Osteocyte (in vitro differentiated cells): ENCODE measurements at places on chromosomes 3 and 15.

- no peak for DNase-seq
Observed at GRCh38 chr15:71444032-71444810, 328.9 kb downstream of the THSD4 start.

DNA sequence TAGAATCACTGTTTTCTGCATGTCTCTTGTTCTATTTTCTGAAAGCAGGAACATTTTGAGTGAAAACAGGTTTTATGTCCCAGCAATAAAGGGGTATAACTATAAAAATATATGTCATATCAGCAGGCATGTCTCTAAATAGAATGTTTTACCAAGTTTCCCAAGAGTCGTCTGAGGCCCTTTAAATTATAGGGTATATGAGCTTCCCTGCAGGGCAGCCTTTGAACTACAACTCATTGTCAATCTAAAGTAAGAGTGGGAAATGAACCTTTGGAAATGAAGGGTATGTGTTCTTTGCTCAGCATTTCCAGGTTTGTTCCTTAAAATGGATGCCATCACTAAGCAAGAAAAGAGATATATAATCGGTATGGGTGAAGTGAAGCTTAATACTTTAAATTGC, 138.6 kb downstream of the LSAMP start:
- no peak for DNase-seq

- no peak for DNase-seq
Observed at GRCh38 chr3:129954514-129954913, 20.0 kb upstream of the TRH start.

- DNase-seq = no peak
Observed at GRCh38 chr3:5002174-5002870, 23.1 kb downstream of the BHLHE40 start.

GRCh38 chr3:39193391-39193790, 996 bp upstream of the XIRP1 start:
- DNase-seq = no peak

- no peak for DNase-seq
Observed at GRCh38 chr3:117874028-117874690, 1160.5 kb downstream of the IGSF11 start.

DNA sequence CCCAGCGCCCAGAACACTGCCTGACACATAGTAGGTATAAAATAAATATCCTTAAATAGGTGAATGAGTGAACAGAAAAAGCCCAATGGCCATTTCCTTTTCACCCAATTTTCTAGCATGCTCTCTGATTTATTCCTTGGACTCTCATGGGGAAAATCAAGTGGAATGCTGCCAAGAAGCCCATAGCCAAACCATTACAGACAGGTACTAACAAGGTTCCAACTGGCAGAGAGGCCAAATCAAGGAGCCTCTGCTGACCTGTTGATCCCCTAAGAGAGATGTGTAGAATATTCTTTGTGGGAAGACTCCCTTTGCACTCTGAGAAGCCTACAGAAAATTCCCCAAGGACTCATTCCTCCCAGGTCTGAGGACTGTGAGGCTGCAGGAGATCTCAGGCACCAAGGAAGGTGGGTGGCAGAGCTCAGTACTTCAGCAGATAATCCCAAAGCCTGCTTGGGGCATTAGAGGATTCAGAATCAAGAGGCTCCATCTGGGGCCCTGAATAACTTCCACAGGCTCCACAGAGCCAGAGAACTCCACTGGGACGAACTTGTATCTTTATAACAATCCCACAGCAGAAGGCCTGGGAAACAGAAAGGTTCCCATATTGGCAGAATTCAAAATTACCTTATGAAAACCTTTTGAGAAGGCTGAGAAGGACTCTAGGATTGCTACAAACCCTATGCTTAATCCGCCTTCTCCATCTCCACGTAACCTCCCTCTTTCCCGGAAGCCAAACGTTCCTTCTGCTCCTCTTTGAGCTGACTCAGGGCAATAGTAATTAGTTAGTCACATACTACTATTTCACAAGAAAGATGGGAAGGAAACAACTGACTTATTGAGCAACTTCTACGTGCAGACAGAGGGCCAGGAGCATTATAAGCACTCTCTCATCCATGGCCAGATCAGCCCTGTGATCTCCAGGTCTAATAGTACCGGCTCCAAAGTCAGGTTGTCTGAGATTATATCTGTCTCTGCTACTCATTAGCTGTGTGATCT, 34.5 kb downstream of the PRICKLE2 start:
- DNase-seq = no peak

- no peak for DNase-seq
Observed at GRCh38 chr3:105960381-105960780, 91.6 kb upstream of the CBLB start.

GRCh38 chr3:111319598-111319997, 222.4 kb upstream of the CD96 start:
- DNase-seq = no peak

- DNase-seq = no peak
Observed at GRCh38 chr3:29525254-29525881, 244.5 kb downstream of the RBMS3 start.

GRCh38 chr15:79099692-79100091, 9.1 kb upstream of the RASGRF1 start:
- peak; percentile 34 for DNase-seq

DNA sequence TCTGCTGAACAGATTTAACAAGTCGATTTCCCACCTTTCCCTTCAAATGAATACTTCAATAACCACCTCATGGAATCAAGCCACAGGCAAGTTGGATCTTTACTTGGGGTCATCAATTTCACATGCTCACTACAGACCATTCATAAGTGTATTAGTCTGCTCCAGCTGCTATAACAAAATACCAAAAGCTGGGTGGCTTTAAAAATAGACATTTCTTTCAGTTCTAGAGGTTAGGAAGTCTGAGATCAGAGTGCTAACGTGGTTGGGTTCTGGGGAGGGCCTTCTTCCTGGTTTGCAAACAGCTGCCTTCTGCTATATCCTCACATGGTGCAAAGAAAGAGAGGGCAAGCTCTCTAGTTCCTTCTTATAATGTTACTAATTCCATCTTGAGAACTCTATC, 5.1 kb downstream of the GPR176 start:
- DNase-seq = no peak

DNA sequence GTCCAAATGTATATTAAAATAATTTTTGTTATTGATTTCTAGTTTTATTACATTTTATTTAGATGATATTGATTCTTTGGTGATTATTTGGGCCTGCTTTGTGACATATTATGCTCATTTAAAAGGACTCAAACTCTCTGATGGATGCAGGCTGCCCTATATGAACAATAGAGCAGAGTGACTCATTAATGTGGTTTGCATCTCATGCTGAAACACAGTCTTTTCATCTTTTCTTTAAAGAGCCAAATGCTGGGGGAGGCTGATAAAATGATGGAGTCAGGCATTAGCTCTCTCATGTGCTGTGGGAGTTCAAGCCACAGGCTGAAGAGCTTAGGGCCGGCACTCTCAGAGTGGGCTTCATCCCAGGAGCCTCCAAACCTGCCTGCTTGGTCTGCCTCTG, 7.2 kb downstream of the PLA1A start:
- no peak for DNase-seq

- DNase-seq = peak; percentile 87
Observed at GRCh38 chr3:43855674-43856299, 165.0 kb downstream of the ABHD5 start.

DNA sequence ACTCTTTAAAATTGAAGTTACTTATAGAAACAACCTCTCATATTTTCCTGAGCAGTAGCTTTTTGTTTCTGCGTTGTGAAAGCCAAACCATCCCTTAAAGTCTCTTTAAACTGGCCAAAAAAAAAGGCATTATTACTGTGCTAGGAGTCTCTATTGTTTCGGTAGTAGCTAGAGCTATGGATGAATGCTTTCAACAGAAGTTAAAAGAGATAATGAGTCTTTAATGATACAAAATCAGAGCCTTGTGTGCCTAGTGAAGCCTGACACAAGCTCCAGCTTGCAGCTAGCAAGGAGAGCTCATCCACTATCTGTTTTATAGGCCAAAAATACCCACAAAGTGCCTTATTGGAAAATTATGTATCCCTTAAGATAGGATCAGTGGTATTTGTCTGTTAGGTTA, 360.4 kb upstream of the CDIN1 start:
- no peak for DNase-seq
